Activated naive CD4-positive, alpha-beta T cell treated with Interleukin-2 at 50 U/mL for 16 hours (primary cell): ENCODE measurements at places on chromosomes 4 and X.

- DNase-seq: no peak
Observed at GRCh38 chr4:6989331-6989923, 53.7 kb upstream of the TADA2B start.

DNA sequence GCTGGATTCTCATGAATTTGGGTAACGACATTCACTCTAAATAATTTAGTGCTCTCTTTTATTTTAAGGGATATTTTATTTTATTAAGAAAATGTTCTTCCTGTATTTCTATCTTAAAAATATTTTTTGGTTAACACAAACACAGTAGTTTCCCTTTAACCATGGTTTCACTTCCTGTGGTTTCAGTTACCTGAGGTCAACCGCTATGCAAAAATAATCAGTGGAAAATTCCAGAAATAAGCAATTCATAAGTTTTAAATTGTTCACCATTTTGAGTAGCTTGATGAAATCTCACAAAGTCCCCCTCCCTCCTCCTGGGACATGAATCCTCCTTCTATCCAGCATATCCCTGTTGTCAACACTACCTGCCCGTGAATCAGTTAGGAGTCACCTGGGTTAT lies 71.4 kb downstream of the GBA3 start:
- no peak for DNase-seq

DNA sequence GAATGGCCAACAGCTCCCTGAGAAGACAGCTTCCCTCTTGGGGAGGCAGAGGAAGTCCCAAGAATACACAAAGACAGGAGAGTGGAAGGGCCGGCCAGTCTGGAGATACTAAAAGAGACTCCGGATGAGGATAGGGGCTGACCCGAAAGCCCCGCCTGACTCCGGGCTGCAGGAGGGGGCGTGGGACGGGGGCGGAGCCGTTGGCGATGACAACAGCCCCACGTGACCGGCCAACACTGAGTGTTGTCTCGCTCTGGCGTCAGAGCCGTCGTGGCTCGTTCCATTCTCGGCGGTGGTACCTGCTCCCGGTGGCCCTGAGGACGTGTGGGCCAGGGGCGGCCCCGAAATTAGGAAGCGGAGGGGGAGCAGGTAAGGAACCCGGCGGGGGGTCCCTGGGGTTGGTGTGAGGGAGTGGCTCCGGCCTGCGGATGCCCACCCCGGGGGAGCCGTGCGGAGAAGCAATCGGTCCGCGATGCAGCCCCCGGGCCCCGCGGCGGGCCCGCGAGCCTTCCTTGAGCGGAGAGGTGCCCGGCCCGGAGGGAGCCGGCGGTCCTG lies at the start of gene BEX4:
BEX4 (plus strand) TSS at position 239 of the 555 bp plus-strand sequence. CDS start 1,046 bp downstream, outside the sequence.
- DNase-seq: peak; percentile 84

- no peak for DNase-seq
Observed at GRCh38 chr4:95627709-95628108, 78.9 kb upstream of the UNC5C start.

DNA sequence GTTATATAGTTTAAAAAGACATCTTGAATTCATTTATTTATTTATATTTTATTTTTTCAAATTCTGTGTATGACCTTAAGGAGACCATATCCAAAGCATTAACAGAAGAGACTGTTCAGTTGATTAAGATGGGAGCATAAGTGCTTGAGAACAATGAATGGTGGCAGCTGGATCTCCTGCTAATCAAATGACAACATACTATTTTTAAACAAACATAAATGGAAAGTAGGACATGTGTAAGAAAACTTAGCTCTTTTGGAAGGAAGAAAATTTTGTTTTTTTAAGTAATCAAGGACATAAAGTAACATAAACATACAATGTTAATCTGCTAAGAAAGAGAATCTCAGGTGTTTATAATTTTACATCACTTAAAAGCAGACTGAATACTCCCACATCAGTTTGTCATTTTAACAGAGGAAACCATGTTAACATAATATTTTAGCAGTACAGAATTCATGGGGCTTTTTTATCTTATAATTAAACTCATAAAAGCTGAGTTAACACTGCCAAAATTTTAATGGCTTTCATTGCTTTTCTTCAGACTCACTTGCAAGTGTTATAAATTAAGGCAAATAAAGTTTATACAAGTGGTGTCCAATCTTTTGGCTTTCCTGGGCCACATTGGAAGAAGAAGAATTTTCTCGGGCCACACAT lies 95.1 kb downstream of the MAD2L1 start:
- DNase-seq: no peak

DNA sequence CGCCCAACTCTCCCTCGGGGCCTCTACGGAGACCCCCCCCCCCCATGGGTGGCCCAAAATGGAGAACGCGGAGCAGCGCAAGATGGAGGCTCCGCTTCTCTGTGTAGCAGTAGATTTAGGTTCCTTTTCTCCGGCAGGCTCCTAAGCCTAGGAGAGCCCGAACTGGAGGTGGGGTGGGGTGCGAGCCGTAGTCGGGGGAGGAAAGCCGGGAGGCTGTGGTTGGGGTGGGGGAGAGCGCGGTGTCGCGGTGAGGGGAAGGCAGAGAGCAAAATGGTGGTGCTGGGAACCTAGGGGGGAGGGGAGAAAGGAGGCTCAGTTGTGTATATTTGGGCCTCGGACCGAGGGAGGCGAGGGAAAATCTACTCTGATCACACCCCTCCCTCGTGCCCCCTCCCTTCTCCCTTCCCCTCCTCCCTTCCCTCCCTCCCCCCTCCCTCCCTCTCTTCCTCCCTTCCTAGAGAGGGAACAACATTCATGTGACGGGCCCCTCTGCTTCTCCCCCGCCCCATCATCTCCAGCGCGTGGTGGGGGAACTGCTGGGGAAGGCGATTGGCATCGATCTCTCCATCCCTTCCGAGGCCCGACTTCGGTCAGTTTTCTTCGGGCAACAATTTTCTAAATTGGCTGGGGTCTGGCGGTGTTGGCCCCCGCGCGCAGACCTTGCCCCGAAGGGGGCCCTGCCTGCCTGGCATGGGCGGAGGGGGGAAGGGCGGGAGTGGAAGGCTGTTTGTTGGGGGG lies at the start of gene STAG2:
STAG2 (plus strand) TSS at position 439 of the 738 bp plus-strand sequence. CDS start 60,922 bp downstream, outside the sequence.
- peak; percentile 55 for DNase-seq

DNA sequence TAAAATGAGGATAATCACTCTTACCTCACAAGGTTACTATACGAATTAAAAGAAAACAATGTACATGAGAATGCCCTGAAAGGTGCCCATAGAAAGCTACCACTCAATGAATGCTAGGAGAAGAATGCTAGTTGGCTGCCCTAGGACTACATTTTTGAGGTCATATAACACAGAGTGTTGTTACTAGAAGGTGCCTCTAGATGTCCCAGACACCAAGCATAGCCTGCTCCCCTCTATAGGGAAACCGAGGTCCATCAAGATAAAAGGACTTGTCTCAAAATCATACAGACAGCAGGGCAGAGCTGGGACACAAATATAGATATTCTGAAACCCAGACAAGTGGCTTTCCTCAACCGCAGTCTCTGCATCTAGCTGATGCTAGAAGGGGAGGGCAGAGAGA lies 147.0 kb upstream of the ARHGEF9 start:
- no peak for DNase-seq

DNA sequence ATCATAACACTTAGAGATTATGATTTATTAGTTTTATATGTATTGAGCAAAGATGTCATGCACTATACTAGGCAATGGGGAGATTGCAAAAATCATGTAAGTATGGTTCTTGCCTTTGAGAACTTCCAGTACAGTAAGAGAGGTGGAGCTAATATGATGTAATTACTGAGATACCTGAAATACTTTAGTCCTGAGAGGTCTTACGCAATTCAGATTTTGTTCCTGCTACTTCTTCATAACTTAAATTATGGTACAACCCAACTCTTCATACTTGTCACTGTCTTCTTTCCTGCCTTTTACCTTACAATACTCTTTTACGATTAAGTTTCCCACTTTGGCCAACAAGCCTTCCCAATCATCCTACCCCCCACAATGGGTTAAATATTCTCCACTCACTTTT lies 564.2 kb upstream of the PITX2 start:
- DNase-seq: no peak

DNA sequence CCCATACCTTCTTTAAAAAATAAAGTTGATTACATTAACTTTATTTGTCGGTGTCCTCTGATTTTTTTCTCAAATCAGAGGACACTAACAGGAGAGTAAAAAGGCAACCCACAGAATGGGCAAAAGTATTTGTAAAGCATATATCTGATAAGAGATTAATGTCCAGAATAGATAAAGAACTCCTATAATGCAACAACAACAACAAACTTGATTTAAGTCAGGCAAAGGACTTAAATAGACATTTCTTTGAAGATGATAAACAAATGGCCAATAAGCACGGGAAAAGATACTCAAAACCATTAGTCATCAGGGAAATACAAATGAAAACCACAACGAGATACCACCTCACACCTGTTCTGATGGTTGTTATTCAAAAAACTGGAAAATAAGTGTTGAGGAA lies 28.7 kb downstream of the DOCK11 start:
- no peak for DNase-seq

DNA sequence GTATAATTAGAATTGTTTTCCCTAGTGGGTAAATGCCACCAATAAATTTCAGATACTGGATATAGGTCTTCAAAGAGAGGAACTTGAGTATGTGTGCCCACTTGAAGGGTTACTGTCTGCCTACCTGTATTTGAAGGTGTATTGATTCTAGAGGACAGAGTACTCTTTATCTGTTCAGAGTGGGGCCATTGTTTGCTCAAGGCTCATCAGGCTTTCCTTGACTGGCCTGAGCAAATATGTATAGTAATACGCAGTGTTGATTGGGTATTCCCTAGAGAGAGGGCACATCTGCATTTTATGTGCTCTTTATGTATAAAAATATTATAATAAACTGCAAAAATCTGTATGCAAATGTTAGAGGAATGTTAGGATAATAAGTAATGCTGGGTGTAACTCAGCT lies 23.7 kb downstream of the RP2 start:
- no peak for DNase-seq

DNA sequence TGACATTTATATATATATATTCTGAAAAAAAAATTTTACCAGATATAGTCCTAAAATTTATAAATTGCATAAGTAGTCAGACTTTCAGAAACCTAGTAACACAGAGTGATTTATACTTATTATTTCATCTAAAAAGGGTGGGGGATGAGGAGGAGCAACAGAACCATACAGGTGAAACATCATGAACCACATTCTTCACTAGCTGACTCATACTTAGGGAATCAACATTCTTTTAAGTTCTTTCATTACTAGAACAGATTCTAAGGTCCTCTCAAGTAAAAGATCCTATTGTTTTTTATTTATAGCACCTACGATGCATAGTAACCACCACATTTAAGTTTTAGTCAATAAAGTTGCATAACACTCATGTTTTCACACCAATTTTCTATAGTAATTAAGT lies 166.1 kb downstream of the LRBA start:
- no peak for DNase-seq

GRCh38 chr4:169659716-169660670 lies 39.6 kb downstream of the CLCN3 start:
- DNase-seq: peak; percentile 64

DNA sequence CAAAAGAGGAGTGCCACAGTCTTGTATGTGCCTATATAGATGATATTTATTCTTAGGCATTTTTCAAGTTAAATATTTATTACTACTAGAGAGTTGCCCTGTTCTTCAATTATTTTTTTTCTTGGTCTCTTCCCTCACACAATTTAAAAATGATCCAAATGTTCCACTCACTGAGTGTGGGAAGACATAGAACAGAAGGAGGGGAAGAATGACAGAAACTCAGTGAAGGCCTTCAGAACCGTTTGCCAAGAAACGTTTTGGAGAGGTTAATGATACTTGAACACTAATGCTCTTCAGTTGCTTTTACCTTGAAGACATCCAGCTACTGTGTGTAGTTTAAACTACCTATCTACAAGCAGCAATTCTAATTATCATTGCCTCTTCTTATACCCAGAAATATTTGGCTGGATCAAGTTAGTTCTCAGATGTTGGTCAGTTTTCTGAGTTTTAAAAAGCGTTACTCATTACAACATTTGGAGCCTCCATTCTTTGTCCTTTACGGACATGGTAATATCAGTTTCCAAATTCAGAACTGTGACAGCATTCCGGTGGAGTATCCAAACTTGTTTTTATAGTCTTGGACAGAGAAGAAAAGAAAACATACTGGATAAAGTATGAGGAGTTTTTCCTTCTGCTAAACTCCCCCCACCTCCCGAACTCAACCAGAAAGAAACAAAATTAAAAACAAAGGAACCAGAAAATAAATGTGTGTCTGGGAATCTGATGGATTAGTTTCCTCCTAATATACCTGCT lies 389.7 kb downstream of the SPRY1 start:
- DNase-seq: no peak

- DNase-seq: no peak
Observed at GRCh38 chrX:118347131-118347530, 1.2 kb downstream of the WDR44 start.

DNA sequence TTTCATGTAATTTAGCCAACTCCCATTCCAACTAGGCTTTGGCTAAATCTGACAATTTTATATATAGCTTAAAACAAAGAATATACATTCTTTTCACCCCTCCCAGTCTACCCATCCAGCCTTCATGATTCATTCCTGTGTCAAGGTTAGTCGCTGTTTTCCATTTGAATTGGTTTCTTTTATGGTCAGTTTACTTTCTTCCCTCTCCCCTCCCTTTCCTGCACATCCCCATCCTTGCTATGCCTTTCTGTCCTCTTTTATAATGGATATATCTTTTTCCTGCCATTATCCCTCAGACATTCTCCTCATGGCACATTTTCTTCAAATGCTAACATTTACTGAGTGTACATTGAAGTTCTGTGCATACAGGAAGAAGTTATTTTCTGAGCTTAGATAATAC lies 4.7 kb downstream of the ZXDB start:
- no peak for DNase-seq

- DNase-seq: no peak
Observed at GRCh38 chrX:53476371-53476770, 42.2 kb upstream of the HSD17B10 start.

DNA sequence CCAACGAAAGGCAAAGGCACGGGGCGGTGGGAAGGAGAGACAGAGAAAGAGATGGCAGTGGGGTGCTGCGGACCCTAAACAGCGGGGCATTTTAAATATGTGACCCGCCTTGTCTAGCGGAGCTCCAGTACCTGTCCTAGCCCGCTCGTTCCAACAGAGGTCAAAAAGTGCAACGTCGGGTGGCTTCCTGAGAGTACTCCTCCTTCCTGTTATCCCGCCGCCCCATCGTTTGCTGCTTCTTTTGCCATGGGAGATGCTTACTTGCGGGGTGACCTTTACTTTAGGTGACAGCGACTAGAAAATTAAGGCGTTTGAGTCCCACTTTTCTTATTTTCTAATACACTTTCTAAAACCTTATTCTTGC lies 735 bp downstream of the NRK start:
- no peak for DNase-seq

- DNase-seq: no peak
Observed at GRCh38 chrX:22004866-22005265, 27.3 kb upstream of the PHEX start.

GRCh38 chrX:107628662-107629539 lies 591 bp downstream of the PRPS1 start:
- DNase-seq: peak; percentile 53

DNA sequence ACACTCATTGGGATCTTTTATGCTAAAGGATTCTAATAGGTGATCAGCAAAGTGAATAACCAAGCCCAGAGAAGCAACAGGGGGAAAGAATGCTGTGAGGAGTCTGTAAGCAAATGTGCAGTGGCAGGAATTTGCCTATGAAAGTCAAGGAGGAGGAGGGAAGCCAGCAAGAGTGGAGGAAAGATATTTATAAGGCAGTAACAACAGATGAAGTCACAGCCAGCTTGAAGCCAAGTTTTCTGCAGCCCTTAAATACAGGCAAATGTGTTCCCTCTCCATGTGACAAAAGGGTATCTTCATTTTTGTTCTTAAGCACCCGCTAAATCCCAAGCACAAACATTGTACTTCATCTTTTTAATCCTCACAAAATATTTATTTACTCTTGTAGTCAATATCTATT lies 275.0 kb upstream of the CLNK start:
- DNase-seq: no peak
